ENCODE measurements at places on chromosomes 1 and 21.
A peak's percentile ranks its signal among the peaks of the same experiment; 100 is the strongest.

DNA sequence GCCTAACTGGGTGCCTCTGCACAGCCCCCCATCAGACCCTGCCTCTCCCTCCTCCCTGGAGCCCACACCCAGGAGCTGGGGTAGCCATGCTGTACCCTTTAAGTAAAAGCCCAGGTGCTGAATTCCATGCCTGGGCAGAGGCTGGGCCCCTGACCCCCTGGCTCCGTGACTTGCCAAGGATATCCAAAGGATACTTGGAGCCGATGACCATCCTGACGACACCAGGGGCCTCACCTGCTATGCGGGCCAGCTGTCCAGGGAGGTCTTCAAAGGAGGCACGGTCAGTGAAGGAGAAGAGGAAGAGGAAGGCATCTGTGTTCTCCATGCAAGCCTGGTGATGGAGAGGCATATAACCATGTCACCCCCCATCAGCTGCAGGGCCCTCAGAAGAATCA lies 4.7 kb downstream of the CPLANE2 start:
- no peak for DNase-seq

GRCh38 chr1:90384193-90384592 lies 332.9 kb downstream of the BARHL2 start:
- no peak for DNase-seq

- DNase-seq: peak; percentile 81
Measured at GRCh38 chr1:177181631-177182291, 11.0 kb downstream of the BRINP2 start.

GRCh38 chr1:200774735-200775444 lies 36.2 kb downstream of the CAMSAP2 start:
- DNase-seq: peak; percentile 34

DNA sequence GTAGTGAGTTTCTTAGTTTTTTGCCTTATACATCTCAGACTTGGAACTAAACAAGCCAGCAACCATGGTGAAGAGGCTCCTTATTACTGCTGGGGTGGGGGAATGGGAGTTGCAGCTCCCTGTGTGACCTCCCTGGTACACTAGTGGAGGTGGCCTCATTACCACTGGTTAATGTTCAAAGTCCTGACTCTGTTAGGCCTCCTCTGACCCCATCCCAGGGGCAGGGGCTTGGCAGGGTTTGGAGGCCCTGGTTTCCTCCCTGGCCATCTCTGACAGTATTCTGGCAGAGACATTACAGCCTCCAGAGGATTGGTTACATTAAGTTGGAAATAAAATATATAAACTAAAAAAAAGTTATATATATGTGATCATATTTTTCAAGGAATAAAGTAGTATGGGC lies 45.2 kb downstream of the CLIC4 start:
- DNase-seq: no peak

DNA sequence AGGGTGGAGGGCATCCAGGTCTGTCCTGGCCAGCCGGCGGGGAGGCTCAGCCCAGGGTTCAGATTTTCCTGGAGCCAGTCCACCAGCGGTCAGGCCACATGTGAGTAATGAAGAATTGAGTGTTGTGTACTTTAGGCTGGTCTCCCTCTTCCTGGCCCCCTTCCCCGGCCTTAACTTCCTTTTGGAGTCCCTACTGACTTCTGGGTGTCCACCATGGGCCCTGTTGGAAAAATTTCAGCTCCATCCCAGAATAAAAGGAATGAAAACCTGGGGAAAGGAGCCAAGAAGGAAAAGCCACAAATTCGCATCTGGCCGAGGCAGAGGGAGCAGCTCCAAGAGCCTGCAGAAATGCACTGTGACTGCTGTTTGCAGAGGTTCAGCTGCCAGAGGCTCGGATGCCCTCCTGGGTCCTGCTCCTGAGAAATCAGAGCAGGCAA lies 35.5 kb upstream of the HHAT start:
- no peak for DNase-seq

DNA sequence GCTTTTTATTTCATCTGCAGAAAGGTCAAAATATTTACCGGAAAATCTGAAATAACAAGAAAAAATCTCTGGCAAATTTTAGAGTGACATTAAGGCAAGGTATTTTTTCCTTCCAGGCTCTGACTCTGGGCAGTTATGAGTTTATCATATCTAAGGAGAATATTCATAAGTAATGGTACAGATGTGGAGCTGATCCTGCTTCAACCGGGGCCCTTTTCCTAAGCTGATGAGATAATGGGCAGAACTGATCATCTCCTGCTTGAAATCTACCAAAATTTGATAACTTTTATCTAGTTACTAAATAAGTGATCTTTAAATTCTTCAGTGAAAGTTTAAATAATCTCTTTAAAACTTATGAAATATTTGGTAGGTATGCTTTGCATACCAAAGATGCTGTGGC lies 211.6 kb downstream of the COL11A1 start:
- DNase-seq: no peak

DNA sequence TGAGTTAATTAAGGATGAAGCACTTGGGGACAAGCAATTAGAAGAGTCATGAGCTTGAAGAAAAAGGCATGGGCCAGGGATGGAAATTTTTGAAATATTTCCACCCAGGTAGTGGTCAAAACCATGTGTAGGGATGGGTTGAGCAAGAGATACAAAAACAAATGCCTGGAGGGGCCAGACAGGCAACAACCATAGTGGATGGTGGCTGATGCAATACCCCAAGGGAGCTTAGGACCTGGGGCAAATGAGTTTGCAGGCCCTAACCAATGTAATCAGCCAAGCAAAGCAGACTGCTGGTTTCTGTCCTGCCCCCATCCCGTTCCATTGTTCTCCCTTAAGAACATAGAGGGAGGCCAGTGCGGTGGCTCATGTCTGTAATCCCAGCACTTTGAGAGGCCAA lies 119.1 kb upstream of the FGGY start:
- DNase-seq: no peak

- no peak for DNase-seq
Measured at GRCh38 chr1:112453876-112454275, 54.9 kb upstream of the WNT2B start.

GRCh38 chr1:226519716-226520598 lies 28.6 kb upstream of the STUM start:
- no peak for DNase-seq

All from GM10248 (cell line).